ENCODE measurements at places on chromosomes 7 and 10. TPM values are rescaled to one million over a fixed set of nuclear protein-coding genes. Genes with fewer than 3 reads are reported as not detected.
A peak's percentile ranks its signal among the peaks of the same experiment; 100 is the strongest.

- no peak for DNase-seq
These were observed 461.0 kb downstream of the IPMK start for GRCh38 chr10:57806675-57807074.

CFTR gene
- polyA plus RNA-seq = 8.2 TPM

- no peak for DNase-seq
These were observed 78.8 kb upstream of the LRRN3 start for GRCh38 chr7:111012149-111012548.

- no peak for DNase-seq
These were observed 150.6 kb upstream of the NRG3 start for GRCh38 chr10:81724431-81724830.

DNA sequence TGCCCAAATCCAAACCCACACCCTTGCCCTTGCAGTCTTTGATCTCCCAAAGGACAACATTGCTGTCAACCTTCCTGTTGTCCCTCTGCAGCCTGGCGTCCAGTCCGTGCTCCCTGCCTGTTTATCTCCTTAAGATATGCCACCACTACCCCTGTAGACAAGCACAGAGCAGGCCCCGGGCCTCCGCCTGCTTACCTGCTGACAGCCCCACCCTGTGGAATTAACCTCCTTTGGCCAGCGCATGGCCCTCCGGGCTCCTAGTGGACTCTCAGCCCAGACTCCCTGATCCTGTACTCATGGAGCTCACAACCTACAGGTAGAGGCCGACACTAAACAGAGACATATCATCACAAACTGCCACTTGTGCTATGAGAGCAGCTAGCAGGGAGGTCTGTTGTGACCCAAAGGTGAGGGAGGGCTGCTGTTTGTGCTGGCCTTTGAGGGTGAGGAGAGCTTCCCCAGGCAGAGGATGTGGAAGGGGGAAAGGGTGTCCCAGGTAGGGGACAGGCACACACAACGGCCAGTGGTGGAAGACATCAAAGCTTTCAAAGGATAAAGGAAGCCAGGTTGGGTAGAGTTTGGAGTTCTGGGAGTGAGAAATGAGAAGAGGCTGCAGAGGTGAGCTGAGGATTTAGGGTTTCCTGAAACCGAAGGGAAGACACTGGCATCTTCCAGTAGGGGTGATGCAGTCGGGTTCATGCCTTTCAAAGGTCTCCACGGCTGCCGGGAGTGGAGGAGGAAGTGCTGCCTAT is 174.5 kb upstream of the ZMIZ1 start:
- DNase-seq = no peak

TSPAN12 gene
- polyA plus RNA-seq = 16.0 TPM

PRLHR gene
- polyA plus RNA-seq = not detected

- no peak for DNase-seq
These were observed 469.0 kb downstream of the TFEC start for GRCh38 chr7:115561335-115562110.

GIMAP4 gene
- polyA plus RNA-seq = 48.3 TPM

SEMA3A gene
- polyA plus RNA-seq = 0.79 TPM

ZNF804B gene
- polyA plus RNA-seq = not detected

CNTNAP2 gene
- 0.61 TPM for polyA plus RNA-seq

- DNase-seq = peak; percentile 36
These were observed 11.8 kb downstream of the BZW2 start for GRCh38 chr7:16657656-16658279.

- DNase-seq = no peak
These were observed 257.2 kb downstream of the GLRX3 start for GRCh38 chr10:130393342-130393741.

GRCh38 chr7:117531595-117532244 is 51.9 kb downstream of the CFTR start:
- no peak for DNase-seq

- DNase-seq = peak; percentile 83
These were observed 65.5 kb downstream of the PYROXD2 start for GRCh38 chr10:98349508-98349922.

SEC61A2 gene
- polyA plus RNA-seq = 4.8 TPM

- no peak for DNase-seq
These were observed 23.4 kb upstream of the FIGNL1 start for GRCh38 chr7:50473531-50473930.

- no peak for DNase-seq
These were observed 7.7 kb downstream of the ZPBP start for GRCh38 chr7:50085344-50085743.

DNA sequence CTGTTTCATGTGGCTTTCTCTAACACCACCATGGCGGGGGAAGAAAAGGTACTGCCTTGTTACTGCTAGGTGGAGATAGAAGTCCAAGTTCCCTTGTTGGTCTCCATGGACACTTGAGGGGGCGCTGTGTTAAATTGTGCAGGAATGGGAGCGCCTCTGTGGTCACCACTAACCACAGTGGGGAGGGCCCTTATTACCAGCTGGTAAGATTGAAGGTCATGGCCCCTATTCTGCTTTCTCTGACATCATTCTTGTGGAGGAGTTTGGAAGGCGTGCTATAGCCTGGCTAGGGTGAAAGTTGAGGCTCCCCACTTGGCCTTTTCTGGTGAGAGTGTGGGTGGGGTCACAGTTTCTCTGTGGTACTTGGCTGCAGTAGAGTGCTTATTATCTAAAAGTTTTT is 14.9 kb upstream of the MXI1 start:
- DNase-seq = no peak

DNA sequence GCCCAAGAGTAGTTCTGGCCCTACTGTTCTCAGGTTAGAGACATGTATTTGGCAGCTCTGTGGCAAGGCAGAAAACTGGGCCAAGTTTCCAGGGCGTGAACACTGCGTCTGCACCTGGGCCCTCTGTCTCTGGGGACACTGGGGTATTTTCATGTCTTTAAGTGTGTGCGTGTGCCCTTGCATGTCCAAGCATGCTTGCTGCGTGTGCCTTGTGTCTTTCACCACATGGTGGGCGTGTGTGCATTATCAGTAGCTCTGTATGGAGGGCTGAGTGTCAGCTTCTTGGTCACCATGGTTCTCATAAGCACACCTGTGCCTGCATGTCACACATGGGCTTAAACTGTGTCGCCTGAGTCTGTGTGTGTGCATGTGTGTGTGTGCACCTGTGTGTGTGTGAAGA is 69.3 kb downstream of the HIPK2 start:
- DNase-seq = no peak

GRCh38 chr7:8982338-8982992 is 549.1 kb downstream of the NXPH1 start:
- DNase-seq = no peak

DNA sequence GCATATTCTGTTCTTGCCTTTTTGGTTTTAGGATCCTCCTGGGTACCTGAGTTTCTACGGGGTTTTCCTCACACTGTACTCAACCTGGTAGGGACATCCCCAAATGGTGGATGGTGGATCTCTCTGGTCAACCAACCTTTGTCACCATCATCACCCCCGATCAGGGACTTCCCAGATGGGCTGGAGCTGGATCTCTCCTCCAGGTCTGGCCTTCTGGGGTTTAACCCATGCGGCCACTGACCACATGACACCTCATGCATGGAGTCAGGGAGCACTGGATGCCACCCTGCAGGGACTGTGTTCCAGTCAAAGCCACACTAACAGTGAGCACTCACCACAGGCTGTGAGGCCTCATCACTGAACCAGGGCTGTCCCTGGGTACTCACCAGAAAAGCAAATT is 80.0 kb downstream of the CELF2 start:
- no peak for DNase-seq

DNA sequence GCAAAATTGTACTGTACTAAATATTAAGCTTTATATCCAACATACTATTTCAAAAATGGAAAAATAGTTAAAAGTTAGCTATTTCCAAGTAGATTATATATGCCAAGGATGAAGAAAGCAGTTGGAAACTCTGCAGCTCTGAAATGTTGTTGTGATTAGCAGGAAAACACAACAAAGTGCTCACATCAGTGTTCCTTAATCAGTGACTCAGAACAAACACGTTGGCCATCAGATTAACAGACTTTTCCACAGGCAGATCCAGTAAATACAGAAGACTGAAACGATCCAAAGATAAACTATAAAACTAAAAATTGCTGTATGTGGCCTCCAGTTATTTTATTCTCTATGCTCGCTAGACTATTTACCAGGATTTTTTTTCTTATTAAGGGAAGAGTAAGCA is 99.6 kb upstream of the SEMA3D start:
- DNase-seq = no peak

GRCh38 chr10:112907893-112908292 is 42.2 kb upstream of the TCF7L2 start:
- DNase-seq = no peak
